ENCODE measurements at places on chromosomes 7 and 10. TPM values are rescaled to one million over a fixed set of nuclear protein-coding genes. Genes with fewer than 3 reads are reported as not detected.
A peak's percentile ranks its signal among the peaks of the same experiment; 100 is the strongest.

DNA sequence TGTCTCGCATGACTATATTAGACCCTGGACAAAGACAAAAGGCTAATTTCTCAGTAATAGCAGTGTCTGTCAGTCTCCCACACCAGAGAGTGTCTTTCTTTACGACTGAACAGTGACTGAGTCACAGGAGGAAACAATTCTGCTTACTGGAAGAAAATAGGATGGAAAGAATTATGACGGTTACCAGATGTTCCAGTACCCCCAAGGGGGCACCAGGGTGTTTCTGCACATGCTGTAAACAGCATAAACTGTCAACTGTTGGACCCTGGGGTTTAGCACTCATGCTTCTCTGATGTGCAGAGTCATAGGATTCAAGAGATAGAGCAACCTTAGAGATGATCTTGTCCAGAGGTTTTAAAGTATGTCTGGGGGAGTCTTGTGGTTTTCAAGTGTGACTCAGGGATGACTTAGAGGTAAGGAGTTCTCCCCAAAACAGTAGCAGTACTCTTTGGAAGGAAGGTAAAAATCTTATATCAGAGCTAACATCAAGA is 291.7 kb downstream of the THSD7A start:
- H3K4me1 ChIP-seq: no peaks in the 10 kb centered on the region
- H3K27ac ChIP-seq: peak overlapping the region; percentile 14
- H3K4me3 ChIP-seq: no peak overlapping the region

GRCh38 chr10:14609178-14609577 is 165.5 kb downstream of the FAM107B start:
- no peak for DNase-seq
- no peaks in the 10 kb centered on the region for H3K27me3 ChIP-seq
- no peaks in the 10 kb centered on the region for H3K36me3 ChIP-seq

GRCh38 chr7:66356277-66356721 is 151.2 kb downstream of the TPST1 start:
- H3K27me3 ChIP-seq: no peaks in the 10 kb centered on the region
- no peak for DNase-seq
- H3K27ac ChIP-seq: no peak overlapping the region
- no peaks in the 10 kb centered on the region for H3K36me3 ChIP-seq
- H3K4me3 ChIP-seq: no peak overlapping the region
- no peaks in the 10 kb centered on the region for H3K4me1 ChIP-seq

- H3K36me3 ChIP-seq: no peaks in the 10 kb centered on the region
- H3K27me3 ChIP-seq: no peaks in the 10 kb centered on the region
- H3K4me1 ChIP-seq: peaks cover 14% of the 10 kb centered on the region
- peak; percentile 67 for DNase-seq
- no peak overlapping the region for H3K4me3 ChIP-seq
Observed at GRCh38 chr10:51879238-51879637, 179.8 kb upstream of the CSTF2T start.

Gene VAX1
- polyA plus RNA-seq: not detected

DNA sequence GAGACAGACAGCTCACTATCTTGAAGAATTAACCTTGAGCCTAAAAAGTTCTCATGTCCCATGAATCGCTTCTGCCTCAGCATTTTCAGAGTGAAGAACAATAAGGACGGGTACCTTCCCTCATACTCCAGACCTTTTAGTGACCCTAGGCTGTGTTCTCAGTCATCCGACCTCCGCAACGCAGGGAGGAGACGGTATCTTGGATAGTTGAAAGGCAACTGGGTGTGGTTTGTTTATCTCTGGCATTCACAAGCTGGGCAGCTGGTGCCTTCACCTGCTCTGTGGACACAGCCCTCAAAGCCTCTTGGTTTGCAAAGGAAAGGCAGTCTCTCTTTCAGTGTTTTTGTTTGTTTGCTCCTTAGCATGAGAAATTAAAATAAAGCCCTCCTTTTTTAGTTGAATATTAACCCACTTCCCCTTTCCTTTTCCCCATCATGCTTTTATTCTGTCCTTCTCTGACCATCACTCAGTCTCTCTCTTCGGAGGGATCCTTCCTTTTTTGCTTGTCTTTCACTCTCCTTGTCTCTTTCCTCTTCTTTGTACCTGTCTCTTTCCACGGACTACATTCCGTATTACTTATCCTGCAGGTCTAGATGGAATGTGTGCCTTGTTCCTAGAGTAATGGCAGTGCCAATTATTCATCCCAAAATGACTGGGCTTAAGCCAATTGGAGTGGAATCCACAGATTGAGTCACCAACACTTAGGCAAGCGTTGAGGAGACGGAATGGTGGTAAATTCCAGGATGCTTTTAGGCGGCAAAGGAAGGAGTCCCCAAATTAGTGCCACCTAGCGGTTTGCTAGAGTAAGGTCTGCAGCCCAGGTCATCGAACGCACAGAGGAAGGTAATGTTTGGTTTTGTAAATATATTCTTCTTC is 45.8 kb downstream of the PRR15 start:
- H3K27me3 ChIP-seq: no peaks in the 10 kb centered on the region
- no peak overlapping the region for H3K4me3 ChIP-seq
- DNase-seq: no peak
- H3K4me1 ChIP-seq: no peaks in the 10 kb centered on the region

Gene ASZ1
- not detected for polyA plus RNA-seq

DNA sequence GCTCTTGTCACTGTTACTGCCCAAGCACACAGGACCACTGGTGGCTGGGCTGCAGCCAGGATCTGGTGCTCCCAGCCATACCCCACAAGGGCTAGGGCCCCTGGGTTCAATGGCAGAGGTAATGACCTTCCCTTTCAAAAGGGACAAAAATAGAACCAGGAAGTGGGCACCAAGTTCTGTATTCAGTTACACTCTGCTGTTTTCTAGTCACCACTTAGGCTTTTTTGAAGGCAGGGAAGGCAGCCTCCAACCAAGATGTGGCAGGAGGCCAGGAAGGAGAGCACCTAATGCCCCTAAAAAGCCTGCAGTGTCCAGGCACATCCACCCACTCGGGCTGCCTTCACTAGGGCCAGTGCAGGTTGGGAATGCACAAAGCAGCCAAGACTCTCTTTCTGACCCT is 47.8 kb downstream of the NOD1 start:
- H3K27ac ChIP-seq: peak overlapping the region; percentile 37
- no peaks in the 10 kb centered on the region for H3K27me3 ChIP-seq
- H3K36me3 ChIP-seq: no peaks in the 10 kb centered on the region
- peaks cover 48% of the 10 kb centered on the region for H3K4me1 ChIP-seq
- DNase-seq: peak; percentile 50

Gene COL13A1
- polyA plus RNA-seq: 1.8 TPM

DNA sequence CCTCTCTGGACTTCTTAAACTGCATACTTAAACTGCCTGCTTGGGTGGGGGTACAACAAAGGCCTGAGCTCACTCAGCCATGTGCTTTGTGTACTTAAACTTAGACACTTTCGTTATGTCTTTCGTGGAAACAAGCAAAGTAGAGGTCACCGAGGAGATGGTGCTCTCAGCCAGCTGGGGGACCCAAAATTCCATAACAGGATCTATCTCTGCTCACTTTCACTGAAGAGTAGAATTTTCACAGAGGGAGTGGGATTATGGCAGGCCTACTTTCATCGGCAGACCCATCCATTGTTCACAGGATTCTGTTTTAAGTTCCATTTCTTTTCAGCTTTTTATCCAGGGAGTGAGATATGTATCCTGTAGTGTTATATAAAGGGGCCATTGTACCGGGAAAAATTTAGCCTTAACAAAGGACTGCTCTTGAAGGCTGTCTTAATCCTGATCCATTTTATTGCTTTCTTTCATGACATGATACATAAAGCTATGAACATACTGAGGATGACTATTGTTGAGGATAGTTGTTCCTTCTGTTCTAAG is 370.0 kb upstream of the GHITM start:
- H3K4me3 ChIP-seq: no peak overlapping the region
- no peaks in the 10 kb centered on the region for H3K27me3 ChIP-seq
- DNase-seq: no peak

Gene GRK5
- polyA plus RNA-seq: 7.9 TPM

Gene PTCD1
- polyA plus RNA-seq: 5.5 TPM

GRCh38 chr10:118977022-118977599 is 52.4 kb upstream of the NANOS1 start:
- H3K4me1 ChIP-seq: no peaks in the 10 kb centered on the region
- H3K27ac ChIP-seq: no peak overlapping the region
- no peaks in the 10 kb centered on the region for H3K36me3 ChIP-seq
- H3K27me3 ChIP-seq: no peaks in the 10 kb centered on the region
- no peak for DNase-seq
- H3K4me3 ChIP-seq: no peak overlapping the region

- H3K4me1 ChIP-seq: no peaks in the 10 kb centered on the region
- no peaks in the 10 kb centered on the region for H3K36me3 ChIP-seq
- H3K4me3 ChIP-seq: no peak overlapping the region
- H3K27ac ChIP-seq: no peak overlapping the region
- no peaks in the 10 kb centered on the region for H3K27me3 ChIP-seq
- no peak for DNase-seq
Observed at GRCh38 chr7:128102490-128103291, 71.5 kb upstream of the LRRC4 start.

Gene TMEM120A
- polyA plus RNA-seq: 77.5 TPM

DNA sequence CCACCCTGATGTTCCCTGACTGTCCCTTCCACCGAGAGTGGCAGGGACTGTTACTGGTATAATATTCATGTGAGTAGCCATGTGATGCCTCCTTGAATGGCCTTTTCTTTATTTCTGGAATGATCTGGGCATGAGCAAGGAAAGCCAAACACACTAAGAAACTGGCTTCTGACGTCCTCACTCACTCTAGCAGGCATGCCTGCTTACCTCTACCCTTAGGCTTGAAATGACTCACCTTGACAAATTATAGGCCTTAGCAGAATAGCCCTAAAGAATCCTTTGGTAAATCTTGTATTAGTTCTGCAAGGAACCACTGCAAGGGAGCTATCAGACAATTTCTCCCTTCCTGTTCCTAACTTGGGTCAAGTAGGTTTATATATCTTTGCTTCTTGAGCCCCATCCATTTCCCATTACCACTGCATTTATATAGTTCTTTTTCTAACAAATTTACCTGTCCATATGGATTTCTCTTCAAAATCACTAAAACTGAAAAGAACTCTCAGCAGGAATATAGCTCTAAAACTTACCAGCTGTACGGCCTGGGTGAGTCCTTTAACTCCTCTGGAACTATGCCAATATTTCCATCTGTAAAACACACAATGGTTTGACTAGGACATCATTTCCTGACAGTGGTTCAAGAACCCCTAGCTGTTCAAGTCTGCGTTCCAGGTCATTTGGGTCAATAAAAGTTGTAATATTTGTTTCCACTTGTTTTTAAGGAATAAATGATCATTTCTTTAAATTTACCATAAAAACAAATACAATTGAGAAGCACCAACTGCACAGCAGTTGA is 13.0 kb upstream of the NDUFA5 start:
- H3K27me3 ChIP-seq: no peaks in the 10 kb centered on the region
- H3K36me3 ChIP-seq: no peaks in the 10 kb centered on the region
- H3K4me1 ChIP-seq: no peaks in the 10 kb centered on the region
- no peak for DNase-seq

DNA sequence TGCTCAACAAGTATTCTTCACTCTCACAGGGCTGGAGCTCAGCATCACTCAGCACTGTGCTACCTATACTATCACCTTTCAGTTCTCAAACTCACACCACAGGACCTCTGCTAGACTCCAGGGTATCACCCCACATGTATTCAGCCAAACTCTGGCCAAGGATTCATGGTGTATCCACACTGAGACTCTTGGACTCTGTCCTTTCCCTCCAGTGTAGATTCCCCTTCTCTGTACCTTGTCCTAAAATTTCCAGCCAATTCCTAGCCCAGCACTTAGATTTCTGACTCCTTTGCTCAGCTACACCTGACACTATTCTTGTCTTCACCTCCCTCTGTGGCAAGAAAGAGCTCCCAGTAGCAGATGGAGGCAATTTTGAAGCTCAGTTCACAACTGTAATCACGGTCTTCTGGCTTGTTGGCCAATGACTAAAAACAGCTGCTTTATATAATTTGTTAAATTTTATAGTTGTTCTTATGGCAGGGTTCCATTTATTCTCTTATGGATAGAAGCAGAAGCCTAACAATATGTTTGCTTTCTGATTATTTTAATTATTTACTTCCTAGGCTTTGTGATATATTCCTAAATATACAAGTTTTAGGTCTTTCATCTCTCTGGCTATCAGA is 258.8 kb downstream of the THSD7A start:
- DNase-seq: no peak
- no peaks in the 10 kb centered on the region for H3K4me1 ChIP-seq
- no peak overlapping the region for H3K4me3 ChIP-seq
- H3K27me3 ChIP-seq: no peaks in the 10 kb centered on the region

Gene GALNT11
- 12.6 TPM for polyA plus RNA-seq

Gene OR2A1
- polyA plus RNA-seq: not detected

- H3K27me3 ChIP-seq: no peaks in the 10 kb centered on the region
- peaks cover 26% of the 10 kb centered on the region for H3K4me1 ChIP-seq
- H3K36me3 ChIP-seq: no peaks in the 10 kb centered on the region
Observed at GRCh38 chr7:73994023-73994422, 34.0 kb upstream of the ELN start.

Gene HOGA1
- 1.2 TPM for polyA plus RNA-seq

- no peaks in the 10 kb centered on the region for H3K36me3 ChIP-seq
- H3K27ac ChIP-seq: no peak overlapping the region
- no peak overlapping the region for H3K4me3 ChIP-seq
Observed at GRCh38 chr7:7439564-7439963, 96.1 kb downstream of the COL28A1 start.

Gene HABP2
- not detected for polyA plus RNA-seq

GRCh38 chr10:101710059-101710695 is 15.2 kb upstream of the FBXW4 start:
- no peaks in the 10 kb centered on the region for H3K4me1 ChIP-seq
- DNase-seq: no peak
- no peak overlapping the region for H3K27ac ChIP-seq
- H3K27me3 ChIP-seq: no peaks in the 10 kb centered on the region

- peak overlapping the region; percentile 42 for H3K27ac ChIP-seq
- DNase-seq: peak; percentile 44
- no peak overlapping the region for H3K4me3 ChIP-seq
Observed at GRCh38 chr10:77578583-77579227, 58.9 kb downstream of the KCNMA1 start.

GRCh38 chr7:136030867-136031318 is 53.7 kb upstream of the MTPN start:
- no peak overlapping the region for H3K4me3 ChIP-seq
- DNase-seq: no peak
- no peaks in the 10 kb centered on the region for H3K36me3 ChIP-seq
- no peaks in the 10 kb centered on the region for H3K27me3 ChIP-seq
- peak overlapping the region; percentile 86 for H3K27ac ChIP-seq
